ENCODE measurements at places on chromosomes 13 and 19.

- DNase-seq = no peak
Measured at GRCh38 chr19:10339380-10339960, at the start of gene ICAM3. ICAM3 (minus strand) TSS chr19:10339624; CDS start chr19:10339614, 10 bp downstream.

- DNase-seq = no peak
Measured at GRCh38 chr13:31461923-31462322, 262.1 kb downstream of the B3GLCT start.

GRCh38 chr19:10290876-10291553 lies 1.3 kb downstream of the ICAM5 start:
- DNase-seq = no peak

- no peak for DNase-seq
Measured at GRCh38 chr19:15316498-15316897, 15.8 kb downstream of the BRD4 start.

DNA sequence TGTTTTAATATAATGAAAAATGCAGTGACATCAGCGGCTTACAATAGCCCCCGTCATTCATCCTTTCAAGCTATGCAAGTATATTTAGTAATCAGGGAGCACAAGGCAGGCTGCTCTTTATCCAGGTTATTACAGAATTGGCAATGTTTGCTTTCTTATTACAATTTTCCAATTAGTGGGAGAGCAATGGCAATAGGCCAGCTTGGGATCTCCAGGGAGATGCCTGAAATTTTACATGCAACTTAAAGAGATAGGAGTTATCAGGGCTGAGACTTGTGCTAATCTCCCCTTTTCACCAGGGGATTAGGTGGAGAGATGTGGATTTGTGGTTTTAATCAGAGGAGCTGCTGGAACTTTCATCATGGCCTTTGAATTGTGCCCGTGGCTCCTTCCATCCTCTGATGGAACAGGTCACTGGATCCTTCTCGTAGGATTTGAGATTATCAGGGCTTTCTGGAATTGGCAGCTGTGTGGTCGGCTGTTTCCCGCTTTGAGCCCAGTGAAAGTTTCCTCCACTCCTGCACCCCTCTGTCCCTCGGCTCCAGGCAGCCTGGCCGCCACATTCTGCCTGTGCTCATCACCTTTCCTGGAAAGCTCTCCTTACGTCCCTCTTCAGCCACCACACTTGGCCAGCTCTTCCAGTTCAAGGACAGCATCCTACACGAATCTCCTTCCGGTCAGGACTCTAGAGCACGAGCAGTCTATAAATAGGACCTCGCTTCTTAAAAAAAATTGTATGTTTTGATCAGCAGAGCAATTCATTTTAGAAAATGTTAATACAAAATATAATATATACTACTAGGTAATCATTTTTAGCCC lies 47.0 kb downstream of the CBY2 start:
- DNase-seq = no peak

DNA sequence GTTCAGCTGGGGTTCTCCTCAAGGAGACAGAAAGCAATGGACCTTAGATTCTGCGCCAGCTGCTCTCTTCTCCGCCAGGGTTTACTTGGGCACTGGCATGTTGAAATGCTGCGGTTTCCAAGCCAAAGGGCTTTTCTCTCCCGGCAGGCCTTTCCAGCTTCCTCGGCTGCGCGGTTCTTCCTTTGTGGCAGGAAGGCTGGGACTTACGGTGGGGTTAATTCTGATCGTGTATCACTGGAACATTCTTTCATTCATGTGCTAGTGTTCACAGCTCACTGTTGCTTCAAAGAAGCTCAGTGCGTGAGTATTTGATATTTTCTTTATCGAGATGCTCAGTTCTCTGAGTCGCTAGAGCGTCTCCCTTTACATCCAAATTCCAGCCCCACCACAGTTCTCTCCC lies 723.2 kb downstream of the UQCRFS1 start:
- no peak for DNase-seq

- no peak for DNase-seq
Measured at GRCh38 chr13:110475117-110475516, 86.4 kb downstream of the RAB20 start.
